ENCODE measurements at places on chromosomes 3 and 15.
A peak's percentile ranks its signal among the peaks of the same experiment; 100 is the strongest.

GRCh38 chr3:185813205-185813604 lies 11.6 kb downstream of the IGF2BP2 start:
- no peak for DNase-seq

GRCh38 chr3:21979706-21980105 lies 228.7 kb upstream of the ZNF385D start:
- no peak for DNase-seq

GRCh38 chr3:58728723-58729122 lies 62.1 kb upstream of the FAM3D start:
- no peak for DNase-seq

GRCh38 chr3:52527039-52527731 lies 6.5 kb downstream of the NT5DC2 start:
- no peak for DNase-seq

DNA sequence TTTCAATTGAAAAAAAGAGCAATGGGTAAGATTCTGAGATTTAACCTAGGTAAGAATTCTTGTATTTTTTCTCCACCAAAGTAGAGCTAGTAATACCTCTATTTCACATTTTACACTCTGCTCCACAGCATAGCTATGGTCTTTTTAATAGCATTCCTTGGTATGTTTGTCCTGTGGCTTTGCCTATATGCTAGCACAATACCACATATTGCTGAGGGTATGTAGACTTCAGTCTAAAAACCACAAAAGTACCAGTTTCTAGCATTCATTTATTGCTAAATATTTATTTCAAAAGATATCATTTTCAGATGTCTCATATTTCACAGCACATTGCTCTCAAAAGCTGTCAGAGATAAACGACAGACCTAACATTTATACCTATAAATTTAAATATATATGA lies 18.2 kb upstream of the EOGT start:
- no peak for DNase-seq

- DNase-seq, result no peak
Measured at GRCh38 chr3:14267976-14268375, 89.4 kb downstream of the LSM3 start.

DNA sequence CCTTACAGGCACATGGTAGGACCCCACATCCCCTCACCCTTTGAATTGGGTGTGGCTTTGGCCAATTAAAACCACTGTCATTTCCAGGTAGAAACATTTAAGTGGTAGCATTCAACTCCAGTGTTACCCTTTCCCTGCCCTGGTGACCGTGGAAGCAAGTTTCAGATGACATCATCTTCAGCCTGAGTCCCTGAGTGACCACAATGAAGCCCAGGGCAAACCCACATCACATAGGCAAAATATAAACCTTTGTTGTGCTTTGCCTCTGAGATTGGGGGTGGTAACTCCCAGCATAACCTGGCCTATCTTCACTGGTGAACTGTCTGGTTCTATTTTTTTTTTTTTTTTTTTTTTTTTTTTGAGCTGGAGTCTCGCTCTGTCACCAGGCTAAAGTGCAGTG lies 404.0 kb upstream of the WNT5A start:
- DNase-seq, result no peak

- peak; percentile 32 for DNase-seq
Measured at GRCh38 chr3:24100696-24101402, 155.8 kb downstream of the NR1D2 start.

DNA sequence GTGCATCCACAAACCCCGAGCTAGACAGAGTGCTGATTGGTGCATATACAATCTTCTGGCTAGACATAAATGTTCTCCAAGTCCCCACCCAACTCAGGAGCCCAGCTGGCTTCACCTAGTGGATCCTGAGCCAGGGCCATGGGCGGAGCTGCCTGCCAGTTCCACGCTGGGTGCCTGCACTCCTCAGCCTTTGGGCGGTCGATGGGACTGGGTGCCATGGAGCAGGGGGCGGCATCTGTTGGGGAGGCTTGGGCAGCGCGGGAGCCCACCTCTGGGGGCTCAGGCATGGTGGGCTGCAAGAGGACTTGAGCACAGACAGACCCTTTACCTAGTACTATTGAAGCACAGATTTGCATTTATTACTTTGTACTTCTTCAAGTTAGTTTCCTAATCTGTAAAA lies 57.5 kb downstream of the ZPLD1 start:
- DNase-seq, result no peak

DNA sequence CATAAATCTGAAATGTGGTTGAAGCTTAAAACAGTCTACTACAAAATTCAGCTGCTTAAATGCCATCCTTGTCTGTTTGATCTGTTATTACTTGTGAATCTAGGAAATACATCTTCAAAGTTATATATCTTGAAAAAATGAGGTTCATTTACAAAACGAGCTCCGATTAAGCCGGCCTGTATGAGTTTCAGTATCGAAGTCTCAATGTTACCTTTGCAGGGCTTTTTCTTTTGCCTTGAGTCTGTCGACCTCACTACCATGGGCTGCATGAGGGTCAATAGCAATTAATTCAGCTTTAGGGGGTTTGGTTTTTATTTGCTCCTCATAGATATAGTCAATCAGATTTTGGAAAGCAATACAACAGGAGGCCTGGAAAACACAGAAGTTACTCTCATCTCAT lies 23.2 kb downstream of the ERICH6 start:
- no peak for DNase-seq

DNA sequence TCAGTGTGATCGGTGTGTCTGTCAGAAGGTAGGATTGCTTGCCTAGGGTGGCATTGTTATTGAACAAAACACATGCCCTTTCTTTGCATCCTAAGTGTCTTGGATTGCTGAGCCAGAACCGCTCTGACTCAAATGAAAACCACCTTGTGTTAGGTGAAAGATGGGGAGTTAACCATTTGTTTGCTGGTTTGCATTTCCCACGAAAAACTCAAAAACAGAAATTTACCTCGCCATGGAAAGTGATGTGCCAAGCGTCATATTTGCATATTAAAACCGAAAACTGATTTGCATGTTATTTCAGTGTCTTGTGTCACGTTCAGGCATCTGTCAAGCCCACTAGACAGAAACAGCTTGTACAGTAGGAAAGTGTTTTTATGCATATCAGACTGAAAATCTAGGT lies 474.6 kb upstream of the TPRG1 start:
- DNase-seq, result no peak

DNA sequence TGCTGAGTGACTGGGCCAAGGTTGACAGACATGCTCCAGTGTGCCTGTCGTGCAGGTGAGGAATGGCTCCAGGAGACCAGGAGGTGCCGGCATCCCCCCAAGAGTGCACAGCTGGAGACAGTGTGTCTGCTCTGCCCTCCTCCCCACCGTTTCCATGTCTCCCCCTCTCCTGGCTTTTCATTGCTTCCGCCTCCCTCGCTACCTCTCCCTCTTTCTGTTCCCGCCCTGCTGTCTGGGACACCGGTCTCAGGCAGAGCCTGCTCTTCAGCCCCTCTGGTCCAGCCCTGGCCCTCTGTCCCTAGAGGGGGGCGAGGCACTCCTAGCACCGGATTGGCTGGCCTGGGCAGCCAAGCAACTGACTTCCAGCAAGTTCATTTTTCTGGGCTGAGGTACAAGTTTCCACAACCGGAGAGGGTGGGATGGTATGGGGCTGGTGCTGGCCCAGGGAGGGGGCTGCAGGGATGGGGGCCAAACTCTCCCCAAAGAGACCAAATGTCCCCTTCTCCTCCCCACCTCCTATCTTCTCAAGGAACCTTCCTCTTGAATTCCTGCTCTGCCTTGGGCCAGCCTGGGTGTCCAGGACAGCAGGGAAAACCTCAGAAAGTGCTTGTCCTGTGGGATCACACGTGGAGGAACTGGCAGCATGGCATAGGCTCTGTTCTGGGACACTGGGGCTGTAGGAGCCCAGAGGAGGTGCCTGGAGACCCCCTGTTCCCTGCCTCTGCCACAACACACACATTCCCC lies 32.6 kb downstream of the PRKCD start:
- no peak for DNase-seq

- peak; percentile 97 for DNase-seq
Measured at GRCh38 chr3:56758539-56758981, 43.2 kb downstream of the ARHGEF3 start.

DNA sequence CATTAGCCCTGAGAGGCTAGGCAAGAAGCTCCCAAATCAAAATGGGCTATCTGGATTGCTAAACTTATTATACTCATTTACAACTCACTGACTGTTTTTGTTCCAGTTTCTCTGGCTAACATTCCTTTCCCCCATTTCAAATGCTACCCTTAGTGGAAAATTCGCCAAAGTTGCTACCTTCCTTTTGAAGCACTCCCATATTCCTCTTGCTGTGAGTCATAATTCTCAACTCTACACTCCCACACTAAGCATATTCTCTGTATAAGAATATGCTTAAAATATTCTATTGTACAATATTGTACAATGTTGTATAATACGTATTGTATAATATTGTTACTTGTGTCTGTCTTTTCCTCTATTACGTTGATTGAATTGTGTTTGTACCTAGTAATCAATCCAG lies 398.6 kb downstream of the PYDC2 start:
- no peak for DNase-seq

DNA sequence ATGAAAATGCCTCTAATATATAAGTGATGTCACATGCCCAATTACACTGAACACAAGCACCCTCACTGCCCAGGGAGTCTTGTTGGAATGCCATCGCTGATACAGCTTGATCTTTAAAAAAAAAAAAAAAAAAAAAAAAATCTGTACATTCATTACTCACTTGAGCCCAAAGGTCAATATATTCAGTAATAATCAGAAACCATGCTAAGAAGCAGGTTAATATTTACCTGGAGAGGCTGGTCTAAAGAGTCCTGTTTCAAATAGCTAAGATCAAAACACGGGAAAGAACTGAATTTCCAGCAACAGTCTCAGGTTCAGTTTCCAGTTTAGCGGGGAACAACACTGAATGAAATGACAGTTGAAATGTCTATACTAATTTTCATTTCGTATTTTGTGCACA lies 109.9 kb downstream of the UACA start:
- peak; percentile 6 for DNase-seq

GRCh38 chr3:47057212-47057671 lies 77.8 kb downstream of the NBEAL2 start:
- no peak for DNase-seq

DNA sequence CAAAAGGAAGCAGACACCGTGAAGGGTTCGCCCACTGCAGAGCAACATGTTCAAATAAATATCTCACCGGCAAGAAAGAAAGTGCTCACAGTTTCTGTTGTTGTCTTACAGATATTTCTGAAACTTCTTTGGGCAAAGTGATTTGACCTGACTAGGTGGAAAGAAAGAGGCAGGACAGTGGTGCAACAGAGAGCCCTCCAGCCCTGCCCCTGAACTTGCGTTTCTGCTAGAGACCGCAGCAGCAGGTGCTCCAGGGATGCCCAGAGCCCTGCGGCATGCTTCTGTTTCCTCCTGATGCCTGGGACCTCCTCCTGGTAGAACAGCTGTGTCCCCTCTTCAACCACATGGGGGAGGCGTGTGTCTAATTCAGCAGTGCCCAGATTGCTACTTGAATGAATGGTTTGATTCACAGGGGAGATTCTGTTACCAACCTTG lies 123.4 kb downstream of the ATP10A start:
- no peak for DNase-seq

- DNase-seq, result no peak
Measured at GRCh38 chr15:72781631-72782030, 1.9 kb downstream of the ADPGK start.
